ENCODE measurements at places on chromosomes 6 and 20. TPM values are rescaled to one million over a fixed set of nuclear protein-coding genes. Genes with fewer than 3 reads are reported as not detected.
A peak's percentile ranks its signal among the peaks of the same experiment; 100 is the strongest.

DNA sequence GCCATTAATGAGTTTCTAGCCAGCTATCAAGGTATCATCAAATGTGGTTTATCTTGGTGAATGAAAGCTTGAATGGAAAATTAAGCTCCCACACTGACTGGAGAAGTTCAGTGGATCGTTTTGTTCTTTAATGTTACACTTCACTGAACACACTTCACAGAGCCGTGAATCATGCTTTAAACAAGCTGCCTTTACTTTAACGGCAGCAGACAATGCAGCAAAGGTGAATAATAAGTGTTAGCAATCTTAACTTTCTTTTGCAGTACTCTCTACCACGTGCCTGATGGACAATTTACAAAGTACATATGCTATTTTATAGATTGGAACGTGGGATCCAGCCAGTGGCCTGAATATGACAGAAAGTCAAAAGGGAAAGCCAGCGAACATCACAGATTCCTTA is 424.5 kb downstream of the GRIK2 start:
- no peak for DNase-seq

GRCh38 chr20:44856442-44856841 is 29.1 kb upstream of the YWHAB start:
- DNase-seq: no peak

The NHLRC1 gene
- 0.04 TPM for total RNA-seq

The TP53TG5 gene
- not detected for total RNA-seq

- no peak for DNase-seq
These were observed 139.6 kb downstream of the VEGFA start for GRCh38 chr6:43909474-43910148.

GRCh38 chr6:22436134-22436533 is 133.2 kb upstream of the HDGFL1 start:
- DNase-seq: no peak

DNA sequence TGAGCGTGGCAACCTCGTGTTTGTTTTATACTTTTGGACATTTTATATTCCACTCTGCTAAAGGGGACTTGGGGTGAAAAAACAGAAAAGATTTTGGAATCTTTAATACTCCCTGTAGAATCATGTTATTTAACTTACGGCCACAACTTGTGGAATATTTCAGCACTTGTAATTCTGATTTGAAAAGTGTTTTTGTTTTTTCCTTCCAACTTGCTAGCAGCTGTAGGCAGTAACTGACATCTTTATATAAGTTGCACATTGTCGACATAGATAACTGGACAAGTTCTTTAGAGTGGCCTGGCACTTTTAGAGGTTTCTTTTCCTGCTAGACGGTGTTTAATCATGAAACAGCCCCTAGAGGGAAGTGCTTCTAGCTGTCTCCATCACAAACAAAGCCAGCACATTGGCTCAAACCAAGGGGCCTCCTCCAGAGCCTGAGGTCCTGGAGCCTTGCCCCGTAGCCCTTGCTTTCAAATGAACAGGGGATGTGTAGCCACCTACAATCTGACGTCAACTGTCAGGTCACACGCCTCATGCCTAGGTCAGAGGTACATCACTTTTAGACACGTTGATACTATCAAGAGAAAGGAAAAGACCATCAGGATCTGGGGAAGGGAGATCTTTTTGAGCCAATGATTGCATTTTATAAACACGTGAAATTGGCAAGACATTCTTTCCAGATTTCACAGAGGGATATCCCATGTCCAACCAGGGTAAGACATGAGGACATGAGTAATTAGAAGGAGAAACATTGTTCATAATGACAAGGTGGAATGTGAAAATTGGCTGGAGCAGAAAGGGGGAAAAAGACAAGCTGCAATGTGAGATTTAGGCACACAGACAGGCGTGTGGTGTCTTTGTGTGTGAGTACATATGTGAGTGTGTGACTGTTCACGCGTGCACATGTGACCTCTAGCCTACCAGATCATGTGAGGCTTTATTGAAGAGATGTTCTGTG is 92.1 kb downstream of the TXNDC5 start:
- DNase-seq: no peak

DNA sequence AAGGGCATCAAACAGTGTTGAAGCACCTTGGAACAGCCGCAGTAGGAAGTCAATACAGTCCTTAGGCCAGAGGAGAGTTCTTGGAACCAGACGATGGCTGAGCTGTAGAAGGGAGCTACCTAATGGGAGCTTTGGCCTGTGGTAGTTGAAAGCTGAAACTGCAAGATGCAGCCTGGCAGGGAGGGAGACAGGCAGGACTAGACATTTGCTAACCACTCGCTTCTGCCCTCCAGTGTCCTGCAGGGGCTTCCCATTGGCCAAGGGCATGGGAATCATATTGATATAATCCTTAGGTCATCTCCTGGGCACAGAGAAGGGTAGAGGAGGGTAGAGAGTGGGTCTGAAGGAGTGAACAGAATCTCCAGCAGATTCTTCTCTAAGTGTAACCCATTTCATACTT is 60.4 kb downstream of the TPD52L1 start:
- DNase-seq: no peak

The SLC32A1 gene
- total RNA-seq: not detected

GRCh38 chr20:59804871-59805665 is 128.4 kb downstream of the SYCP2 start:
- no peak for DNase-seq

The TMEM244 gene
- not detected for total RNA-seq

DNA sequence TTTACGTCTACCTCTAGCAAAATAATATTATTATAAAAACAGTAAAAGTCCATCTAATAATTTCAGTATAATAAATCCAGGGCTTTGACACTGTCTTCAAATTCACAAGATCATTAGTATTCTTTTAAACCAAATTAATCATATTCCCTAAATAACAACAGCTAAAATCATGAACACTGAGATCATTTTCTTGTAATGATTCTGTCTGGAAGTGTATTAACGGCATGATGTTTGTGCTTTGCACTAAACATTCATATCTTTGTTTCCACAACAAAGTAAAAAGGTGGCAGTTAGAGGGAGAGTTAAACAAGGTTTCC is 18.8 kb downstream of the HIVEP2 start:
- DNase-seq: no peak

The PRSS16 gene
- 3.4 TPM for total RNA-seq

The C20orf141 gene
- not detected for total RNA-seq

The LHFPL5 gene
- not detected for total RNA-seq

The PEX7 gene
- 7.2 TPM for total RNA-seq

The IL17F gene
- total RNA-seq: not detected

GRCh38 chr20:57053793-57054552 is 212.5 kb downstream of the BMP7 start:
- DNase-seq: no peak

- peak; percentile 54 for DNase-seq
These were observed 2.8 kb downstream of the AHCY start for GRCh38 chr20:34300256-34300806.

- no peak for DNase-seq
These were observed 116.8 kb upstream of the SUPT3H start for GRCh38 chr6:45494416-45495135.

DNA sequence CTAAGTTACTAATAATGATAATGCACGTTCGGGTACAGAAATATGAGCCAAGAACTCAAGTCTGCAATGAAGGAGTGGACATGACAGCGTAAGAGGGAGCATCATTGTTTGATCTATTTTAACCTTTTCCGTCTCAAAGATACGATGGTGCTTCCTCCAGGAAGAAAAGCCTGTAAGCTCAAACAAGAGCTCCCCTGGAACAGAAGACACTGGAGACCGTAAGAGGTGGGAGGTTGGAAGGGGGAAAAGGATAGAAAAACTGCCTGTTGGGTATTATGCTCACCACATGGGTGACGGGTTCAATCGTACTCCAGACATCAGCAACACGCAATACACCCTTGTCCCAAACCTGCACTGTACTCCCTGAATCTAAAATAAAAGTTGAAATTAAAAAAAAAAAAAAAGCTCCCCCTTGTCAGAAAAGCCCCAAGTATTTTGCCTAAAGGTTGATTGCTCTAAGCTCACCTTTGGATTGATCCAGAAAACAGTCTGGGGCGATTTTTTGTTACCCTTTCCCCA is 180.5 kb downstream of the TRIM27 start:
- DNase-seq: no peak

The DZANK1 gene
- 0.66 TPM for total RNA-seq

DNA sequence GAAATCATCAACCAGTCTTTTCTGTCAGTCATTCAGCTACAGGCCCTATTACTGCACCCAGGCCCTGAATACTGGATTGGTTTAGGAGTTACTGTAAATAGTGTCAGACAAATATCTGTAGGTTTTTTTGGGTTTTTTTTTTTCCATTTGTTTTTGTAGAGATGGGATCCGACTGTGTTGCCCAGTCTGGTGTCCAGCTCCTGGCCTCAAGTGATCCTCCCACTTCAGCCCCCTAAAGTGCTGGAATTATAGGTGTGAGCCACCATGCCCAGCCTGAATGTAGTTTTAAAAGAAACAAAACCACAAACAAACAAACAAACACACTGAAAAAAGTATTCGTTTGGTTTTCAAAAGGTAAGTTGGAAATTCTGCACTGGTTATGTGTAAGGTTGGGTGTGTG is 39.6 kb downstream of the DZANK1 start:
- DNase-seq: no peak

GRCh38 chr20:58692579-58693225 is at the start of gene NPEPL1:
Gene NPEPL1 (plus strand): TSS chr20:58692800. CDS start chr20:58692901, 101 bp downstream.
- no peak for DNase-seq

- DNase-seq: no peak
These were observed 87.0 kb upstream of the DST start for GRCh38 chr6:56729719-56730118.

The HLA-DRA gene
- 0.53 TPM for total RNA-seq

DNA sequence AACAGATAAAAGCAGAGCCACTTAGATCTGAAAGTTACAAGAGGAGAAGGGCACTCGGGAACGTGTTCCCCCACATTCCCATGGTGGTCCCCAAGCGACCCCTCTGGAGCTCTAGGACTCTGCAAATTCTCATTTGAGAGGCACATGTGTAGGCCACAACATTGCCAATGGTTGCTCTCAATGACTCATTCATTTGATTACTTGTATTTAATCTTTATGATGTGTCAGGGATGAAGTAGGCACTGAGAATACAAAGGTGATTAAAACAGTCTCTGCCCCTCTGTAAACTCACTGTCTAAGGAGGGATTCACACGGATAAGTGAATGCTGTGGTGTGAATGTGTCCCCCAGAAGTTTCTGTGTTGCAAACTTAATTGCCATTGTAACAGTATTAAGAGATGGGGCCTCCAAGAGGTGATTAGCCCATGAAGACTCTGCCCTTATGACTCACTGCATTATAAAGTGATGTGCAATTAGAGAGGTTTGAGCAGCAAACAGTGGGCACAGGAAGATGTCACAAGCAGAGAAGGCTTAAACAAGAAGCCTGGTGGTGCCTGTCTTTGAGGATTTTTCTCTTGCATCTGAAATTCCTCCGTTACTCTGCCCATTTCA is 34.0 kb upstream of the TRAM2 start:
- DNase-seq: peak; percentile 40

DNA sequence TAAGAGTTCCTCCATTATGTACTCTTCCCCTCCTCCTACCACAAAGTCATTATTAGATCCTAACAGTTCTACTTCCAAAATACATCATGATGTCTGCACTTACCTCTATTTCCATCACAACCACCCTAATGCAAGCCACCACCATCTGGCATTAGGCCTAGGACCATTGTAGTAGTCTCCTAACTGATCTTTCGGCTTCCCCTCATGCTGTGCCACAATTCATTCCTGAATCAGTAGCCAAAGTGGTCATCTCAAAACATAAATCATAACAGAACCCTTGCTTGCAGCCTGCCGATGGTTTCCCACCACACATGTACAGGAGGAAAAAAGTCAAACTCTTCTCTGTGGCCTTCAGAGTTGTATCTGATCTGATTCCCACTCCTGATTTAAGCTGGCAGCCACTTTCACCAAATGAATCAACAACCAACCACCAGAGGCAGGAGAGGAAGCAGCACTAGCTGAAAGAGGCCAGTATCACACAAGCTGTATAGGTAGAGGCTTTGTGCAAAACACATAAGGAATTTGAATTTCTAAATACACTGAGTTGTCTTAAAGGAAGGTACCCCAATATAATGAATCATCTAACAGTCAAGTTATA is 26.1 kb downstream of the FAM184A start:
- DNase-seq: no peak

- no peak for DNase-seq
These were observed 72.4 kb upstream of the KIF25 start for GRCh38 chr6:167925026-167925425.

Measured in H4 (cell line).